ENCODE measurements at places on chromosomes 7 and 10.

- peak; percentile 64 for DNase-seq
These were observed 175.3 kb upstream of the RHEB start for GRCh38 chr7:151694828-151695580.

DNA sequence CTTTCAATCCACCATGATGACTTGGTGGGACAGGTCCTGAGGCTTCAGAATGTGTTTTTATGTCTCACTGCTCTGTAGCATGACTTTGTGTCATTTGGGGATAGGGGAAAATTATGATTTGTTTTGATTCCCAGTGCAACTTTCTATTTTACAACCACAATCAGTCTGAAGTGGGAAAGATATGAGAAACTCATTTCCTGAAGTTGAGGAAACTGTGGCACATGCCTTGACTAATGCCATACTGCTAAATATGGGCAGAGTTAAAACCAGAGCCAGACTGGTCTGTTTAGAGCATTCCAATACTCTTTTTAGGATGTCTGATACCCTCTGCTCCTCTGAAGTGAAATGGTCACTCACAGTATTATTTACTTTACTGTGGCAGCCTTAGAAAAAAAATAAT, 307.7 kb downstream of the ADRA2A start:
- no peak for DNase-seq

DNA sequence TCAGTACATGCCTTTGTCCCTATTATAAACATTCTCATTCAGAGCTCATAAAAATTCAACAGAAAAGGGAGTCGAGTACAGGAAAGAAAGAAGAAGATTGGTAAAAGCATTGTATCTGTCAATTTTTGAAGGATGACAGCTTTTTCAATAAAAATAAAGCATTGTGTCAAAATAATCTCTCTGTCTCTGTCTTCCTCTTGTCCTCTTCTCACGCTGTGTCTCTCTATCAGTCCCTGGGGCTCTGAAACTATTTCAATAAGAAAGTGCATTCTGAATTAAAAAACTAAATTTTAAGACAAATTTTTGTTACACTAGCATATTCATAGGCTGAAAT, 248.4 kb downstream of the TNS3 start:
- DNase-seq, result no peak

DNA sequence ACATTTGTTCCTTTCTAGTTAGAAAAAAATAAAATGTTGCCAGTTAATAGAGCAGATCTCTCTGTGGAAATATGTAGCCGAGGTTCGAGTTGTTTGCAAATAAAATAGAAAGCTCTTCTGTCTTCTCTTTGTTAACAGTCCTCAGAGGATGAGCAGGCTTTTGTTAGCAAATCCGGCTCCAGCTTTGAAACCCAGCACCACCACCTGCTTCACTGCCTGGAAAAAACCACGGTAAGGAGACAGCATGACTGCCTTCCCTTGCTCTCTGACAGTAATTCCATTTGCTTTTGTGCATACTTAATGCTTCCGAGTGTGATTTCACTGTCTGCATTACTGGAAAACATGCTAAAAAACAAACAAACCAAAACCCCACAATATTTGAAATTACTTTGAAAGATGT, 115.6 kb downstream of the TSPAN12 start:
- peak; percentile 36 for DNase-seq

- DNase-seq, result no peak
These were observed 167.7 kb downstream of the GFRA1 start for GRCh38 chr10:116105264-116105663.

DNA sequence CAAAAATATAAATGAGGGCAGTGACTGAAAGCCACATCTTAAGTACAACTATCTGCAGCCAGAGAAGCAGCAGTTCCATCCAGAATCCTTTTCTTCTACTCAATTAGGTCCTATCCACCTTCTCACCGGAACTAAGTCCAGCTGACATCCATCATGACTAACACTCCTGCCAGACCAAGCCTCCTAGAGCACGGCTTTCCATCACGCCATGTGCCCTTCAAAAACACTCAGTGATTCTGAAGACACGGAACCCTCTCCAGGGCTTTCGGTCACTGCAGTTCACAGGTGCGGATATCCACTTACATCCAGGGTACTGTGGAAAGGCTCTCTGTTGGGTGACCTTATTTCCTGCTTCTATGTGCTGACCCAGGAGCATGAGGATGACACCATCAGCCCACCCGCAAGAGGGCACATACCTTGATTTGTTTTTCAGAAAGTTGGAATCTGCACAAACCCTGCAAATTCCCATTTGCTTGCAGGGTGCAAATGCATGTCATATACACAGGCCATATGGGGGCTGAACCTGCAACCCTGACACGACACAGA, 64.3 kb downstream of the FAM171A1 start:
- no peak for DNase-seq

DNA sequence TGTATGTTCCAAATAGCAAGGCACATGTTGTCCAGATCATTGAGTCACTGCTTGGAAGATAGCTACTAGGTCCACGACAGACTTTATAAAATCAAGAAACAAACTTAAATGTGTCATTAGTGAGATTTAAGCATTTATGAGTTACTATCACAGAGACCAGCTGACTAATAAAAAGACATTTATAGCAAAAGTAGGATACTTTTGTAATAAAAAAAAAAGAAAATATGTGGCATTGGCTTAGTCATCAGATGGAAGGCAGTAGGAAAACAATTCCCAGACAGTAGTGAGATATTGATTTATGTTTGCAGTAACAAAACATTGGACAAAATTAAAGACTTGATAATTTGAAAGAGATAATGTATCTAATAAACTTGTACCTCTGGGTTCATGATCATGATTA, 881.0 kb upstream of the LRRN3 start:
- no peak for DNase-seq

DNA sequence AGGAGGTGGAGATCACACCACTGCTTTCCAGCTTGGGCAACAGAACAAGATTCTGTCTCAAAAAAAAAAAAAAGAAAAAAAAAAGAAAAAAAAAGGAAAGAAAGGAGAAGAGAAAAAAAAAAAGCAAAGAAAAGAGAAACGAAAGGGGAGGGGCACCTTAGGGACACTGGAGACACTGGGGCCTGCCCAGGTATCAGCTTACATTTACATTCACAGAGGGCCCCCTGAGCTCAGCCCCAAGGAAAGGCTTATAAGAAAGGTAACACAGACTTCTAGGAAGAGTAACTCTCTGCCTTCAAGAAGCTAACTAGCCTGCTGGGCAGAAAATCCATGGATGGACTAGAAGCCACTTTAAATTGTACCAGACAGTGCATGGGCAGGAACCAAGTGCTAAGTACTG, 108.8 kb downstream of the NPY start:
- DNase-seq, result no peak

DNA sequence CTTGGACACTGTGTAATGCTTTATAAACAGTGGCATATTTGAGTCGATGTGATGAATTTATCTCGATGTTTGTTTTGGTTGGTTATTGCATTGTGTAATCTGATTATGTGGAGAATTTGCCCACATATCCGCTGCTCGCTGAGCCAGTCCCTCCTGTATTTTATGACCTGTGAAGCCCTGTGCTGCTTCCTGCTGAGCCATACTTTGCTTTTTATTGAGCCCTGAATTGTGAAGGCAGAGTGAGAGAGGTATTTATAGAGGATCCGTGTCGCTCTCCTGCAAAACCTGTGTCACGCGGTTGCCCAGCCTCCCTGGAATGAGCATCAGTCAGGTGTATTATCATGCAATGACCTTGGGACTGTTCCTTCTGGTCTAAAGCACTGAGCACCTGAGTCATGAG, 253.7 kb downstream of the ARHGAP21 start:
- DNase-seq, result no peak

GRCh38 chr10:25786899-25787298, 147.1 kb upstream of the MYO3A start:
- no peak for DNase-seq

- peak; percentile 57 for DNase-seq
These were observed 279.6 kb upstream of the PITRM1 start for GRCh38 chr10:3452173-3452626.

- no peak for DNase-seq
These were observed 344.1 kb upstream of the HPS1 start for GRCh38 chr10:98790817-98791216.

DNA sequence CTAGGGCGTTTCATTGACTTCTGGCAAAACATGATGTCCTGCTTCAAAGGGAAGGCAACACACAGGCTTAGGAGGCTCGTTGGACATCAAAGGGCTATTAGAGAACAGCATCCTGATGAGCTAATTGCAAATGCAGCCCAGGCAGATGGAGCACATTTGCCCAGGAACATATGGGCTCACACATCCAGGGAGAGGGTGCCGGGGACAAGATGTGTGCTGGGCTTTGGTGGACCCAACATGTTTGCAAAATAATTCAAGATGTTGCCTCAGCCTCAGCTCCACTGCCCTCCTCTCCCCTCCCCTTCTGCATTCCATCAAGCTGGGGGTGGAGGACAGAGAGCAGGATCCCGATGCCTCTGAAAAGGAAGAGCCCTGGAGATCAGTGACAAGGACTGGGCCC, 217.1 kb upstream of the ZMIZ1 start:
- DNase-seq, result peak; percentile 0

GRCh38 chr7:131124867-131125266, 202.8 kb upstream of the MKLN1 start:
- no peak for DNase-seq

DNA sequence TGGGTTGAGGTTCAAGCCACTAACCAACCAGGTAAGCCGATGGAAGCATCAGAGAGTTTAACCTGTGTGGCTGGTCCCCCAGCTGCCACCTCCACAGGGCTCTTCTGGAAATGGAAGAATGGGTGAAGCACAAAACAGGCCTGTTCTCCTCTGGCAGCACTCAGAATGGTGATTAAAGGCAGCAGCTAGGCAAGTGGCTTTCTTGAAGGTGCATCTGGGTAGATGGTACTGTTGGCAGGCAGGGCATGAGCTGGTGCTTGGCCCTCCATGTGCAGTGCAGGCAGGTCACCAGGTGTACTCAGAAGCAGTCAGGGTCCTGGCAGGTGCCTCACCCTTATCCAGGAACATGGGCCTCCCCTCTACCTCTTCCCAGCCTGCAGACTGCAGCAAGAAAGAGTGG, 11.5 kb downstream of the AKR1E2 start:
- no peak for DNase-seq
